Right atrium auricular region (tissue), 2 donors: ENCODE measurements at places on chromosomes 6 and 20.
A peak's percentile ranks its signal among the peaks of the same experiment; 100 is the strongest.

DNA sequence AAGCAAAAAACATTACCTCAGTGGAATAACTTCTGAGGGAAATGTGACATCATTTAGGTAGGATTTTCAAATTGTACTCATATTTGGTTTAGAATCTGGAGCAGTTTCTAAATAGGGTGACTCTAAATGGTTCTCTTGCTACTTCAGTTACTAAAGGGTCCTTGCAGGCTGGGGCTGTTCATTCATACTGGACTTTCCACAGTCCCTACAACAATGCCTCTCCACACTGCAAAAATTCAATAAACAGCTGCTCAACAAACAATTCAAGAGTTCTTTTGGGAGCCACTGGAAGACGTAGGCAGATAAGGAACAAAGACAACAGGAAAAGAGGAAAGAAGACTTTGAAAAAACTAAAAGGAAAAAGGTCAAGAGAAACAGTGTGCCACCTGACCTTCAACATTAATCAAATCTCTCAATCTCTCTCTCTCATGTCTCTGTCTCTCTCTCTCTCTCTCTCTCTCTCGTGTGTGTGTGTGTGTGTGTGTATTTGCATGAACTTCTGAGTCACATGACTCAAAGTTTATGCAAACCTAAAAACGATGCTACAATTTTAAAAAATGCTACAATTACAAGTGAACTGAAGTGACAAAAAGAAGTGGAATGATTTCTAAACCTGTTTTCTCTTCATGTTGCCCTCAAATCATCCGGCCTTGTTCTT lies 14.5 kb downstream of the NOL7 start:
- no peak for DNase-seq

GRCh38 chr6:74749211-74750147 lies 456.4 kb downstream of the COL12A1 start:
- no peak for DNase-seq

- no peak for DNase-seq
Measured at GRCh38 chr6:156582509-156582992, 194.6 kb upstream of the ARID1B start.

GRCh38 chr20:16299897-16300296 lies 273.4 kb downstream of the KIF16B start:
- DNase-seq: no peak

DNA sequence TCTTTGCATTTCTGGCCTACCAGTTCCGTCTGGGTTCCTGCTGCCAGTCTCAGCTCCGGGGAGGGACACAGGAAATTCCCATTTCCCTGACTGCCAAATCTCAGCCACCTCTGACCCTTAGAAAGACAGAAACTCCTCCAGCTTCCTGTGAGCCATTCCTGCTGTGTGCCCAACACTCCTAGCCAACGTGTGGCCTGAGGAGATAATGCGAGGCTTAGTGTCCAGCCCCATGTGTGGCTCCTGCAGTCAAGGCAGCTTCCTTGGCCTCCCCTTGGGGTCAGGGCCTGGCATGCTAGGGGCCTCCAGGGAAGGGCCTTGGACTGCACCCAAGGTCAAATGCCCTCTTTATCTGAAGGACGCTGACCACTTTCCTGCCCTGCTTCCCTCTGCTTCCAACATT lies 45.1 kb downstream of the MAFB start:
- DNase-seq: no peak

DNA sequence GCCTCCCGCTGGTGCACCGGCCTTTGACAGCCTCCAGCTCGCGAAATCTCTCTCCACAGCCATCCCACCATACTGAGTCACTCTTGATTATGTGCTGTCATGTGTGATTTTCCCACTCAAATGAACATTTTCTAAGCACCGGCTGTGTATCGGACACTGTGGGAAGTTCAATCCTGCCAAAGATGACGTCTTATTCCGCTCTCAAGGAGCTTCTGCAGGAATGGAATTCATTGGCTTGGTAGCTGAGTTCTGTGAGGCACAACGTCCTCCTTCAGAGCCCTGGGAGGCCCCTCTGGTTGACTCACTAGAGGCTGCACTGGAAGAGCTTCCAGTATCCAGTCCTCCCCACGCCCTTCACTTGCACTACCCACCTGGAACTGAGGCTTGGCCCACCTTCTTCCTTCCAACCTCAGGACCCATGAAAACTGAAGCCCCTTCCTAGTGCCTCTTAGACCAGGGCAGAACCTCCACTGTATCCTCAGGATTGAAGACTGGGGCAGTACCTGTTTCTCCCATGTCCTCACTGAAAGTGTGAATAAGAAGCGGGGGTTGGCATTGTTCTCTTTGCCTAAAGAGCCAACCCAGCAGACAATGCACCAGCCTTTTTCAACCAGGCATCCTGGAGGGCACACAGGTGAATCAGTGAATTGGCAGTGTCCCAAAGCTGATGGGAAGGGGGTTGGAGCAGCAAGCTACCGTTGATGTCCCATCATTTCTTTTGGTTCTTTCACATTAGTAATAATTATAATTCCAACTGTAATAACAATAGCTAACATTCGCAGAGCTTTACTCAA lies 1.7 kb downstream of the UNC5CL start:
- DNase-seq: no peak

GRCh38 chr20:48066246-48066645 lies 281.0 kb upstream of the SULF2 start:
- DNase-seq: no peak

GRCh38 chr6:38187811-38188590 lies 368.5 kb downstream of the ZFAND3 start:
- no peak for DNase-seq

- no peak for DNase-seq
Measured at GRCh38 chr6:37314487-37315156, 39.2 kb upstream of the RNF8 start.

- DNase-seq: peak; percentile 61
Measured at GRCh38 chr6:46948699-46949098, 27.0 kb upstream of the ADGRF5 start.

GRCh38 chr6:169627736-169628607 lies 73.9 kb downstream of the WDR27 start:
- no peak for DNase-seq

- DNase-seq: no peak
Measured at GRCh38 chr6:89536231-89536630, 102.3 kb downstream of the LYRM2 start.

GRCh38 chr6:108350528-108350927 lies 55.7 kb downstream of the AFG1L start:
- DNase-seq: no peak

- no peak for DNase-seq
Measured at GRCh38 chr6:126182650-126183311, 157.1 kb upstream of the CENPW start.

- no peak for DNase-seq
Measured at GRCh38 chr20:62741191-62741691, 32.6 kb downstream of the NTSR1 start.

- DNase-seq: no peak
Measured at GRCh38 chr6:170277893-170278742, 12.8 kb downstream of the DLL1 start.

GRCh38 chr6:29655658-29656057 lies 1.2 kb upstream of the MOG start:
- no peak for DNase-seq

- peak; percentile 26 for DNase-seq
Measured at GRCh38 chr6:15528870-15529269, 134.0 kb downstream of the DTNBP1 start.

GRCh38 chr20:48995589-48995988 lies 50.5 kb upstream of the CSE1L start:
- no peak for DNase-seq

- no peak for DNase-seq
Measured at GRCh38 chr6:102223942-102224341, 830.4 kb downstream of the GRIK2 start.

- DNase-seq: no peak
Measured at GRCh38 chr6:81565071-81565470, 187.4 kb downstream of the TENT5A start.

DNA sequence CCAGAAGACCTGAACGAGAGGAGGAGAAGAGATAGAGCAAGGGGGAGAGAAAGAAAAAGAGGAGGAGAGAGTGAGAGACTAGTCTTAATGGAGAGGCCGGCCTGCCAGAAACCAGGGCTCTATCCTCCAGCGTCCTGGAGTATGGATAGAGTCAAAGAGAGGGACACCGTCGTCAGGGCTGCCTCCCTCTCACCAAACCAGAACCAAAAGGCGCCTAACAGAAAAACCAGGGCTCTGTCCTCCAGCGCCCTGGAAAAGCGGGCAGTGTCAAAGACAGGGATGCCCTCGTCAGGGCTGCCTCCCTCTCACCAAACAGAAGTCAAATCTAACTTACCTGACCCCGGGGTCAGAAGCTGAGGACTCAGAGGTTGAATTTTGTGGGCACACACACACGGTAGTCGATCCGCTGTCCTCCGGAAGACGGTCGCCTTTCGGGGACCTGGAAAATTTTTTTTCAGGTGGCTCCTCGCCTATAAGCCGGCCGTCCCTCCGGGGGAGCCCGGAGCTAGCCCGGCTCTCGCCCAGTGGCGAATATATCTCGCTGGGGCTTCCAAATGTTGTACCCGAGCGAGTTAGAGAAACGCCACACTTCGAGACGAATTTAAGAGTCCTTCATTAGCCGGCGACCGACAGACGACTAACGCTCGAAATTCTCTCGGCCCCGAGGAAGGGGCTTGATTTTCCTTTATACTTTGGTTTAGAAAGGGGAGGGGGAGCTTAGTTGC lies 148.2 kb downstream of the TRIM27 start:
- no peak for DNase-seq

- DNase-seq: no peak
Measured at GRCh38 chr6:77686931-77687330, 34.1 kb downstream of the MEI4 start.

DNA sequence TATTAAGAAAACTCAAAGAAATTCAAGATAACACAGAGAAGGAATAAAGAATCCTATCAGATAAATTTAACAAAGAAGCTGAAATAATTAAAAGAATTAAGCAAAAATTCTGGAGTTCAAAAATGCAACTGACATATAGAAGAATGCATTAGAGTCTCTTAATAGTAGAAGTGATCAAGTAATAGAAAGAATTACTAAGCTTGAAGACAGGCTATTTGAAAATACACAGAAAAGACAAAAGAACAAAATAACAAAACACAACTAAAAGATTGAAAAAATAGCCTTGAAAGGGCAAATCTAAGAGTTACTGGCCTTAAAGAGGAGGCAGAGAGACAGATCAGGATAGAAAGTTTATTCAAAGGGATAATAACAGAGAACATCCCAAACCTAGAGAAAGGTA lies 12.1 kb downstream of the SNX14 start:
- DNase-seq: no peak

DNA sequence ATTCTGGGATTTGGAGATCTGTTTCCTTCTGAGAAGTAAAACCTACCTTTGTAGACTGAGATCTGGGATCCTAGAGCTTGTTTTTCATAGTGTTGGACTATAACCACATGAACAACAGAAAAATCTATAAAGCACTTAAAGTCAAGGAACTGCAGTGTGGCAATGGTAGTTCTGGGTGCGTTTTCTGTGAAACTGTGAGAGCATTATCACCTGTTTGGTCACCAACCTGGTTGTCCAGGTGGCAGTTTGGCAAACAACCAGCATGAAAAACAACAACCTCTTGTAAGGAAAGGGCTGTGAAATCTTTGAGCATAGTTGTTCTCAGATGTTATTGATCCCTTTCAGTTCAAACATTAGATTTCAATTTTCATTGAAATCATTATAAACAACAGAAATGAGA lies 215.8 kb upstream of the CITED2 start:
- no peak for DNase-seq

- DNase-seq: no peak
Measured at GRCh38 chr6:151288712-151289398, 49.1 kb downstream of the AKAP12 start.

- DNase-seq: no peak
Measured at GRCh38 chr6:10363911-10364310, 51.0 kb downstream of the TFAP2A start.

DNA sequence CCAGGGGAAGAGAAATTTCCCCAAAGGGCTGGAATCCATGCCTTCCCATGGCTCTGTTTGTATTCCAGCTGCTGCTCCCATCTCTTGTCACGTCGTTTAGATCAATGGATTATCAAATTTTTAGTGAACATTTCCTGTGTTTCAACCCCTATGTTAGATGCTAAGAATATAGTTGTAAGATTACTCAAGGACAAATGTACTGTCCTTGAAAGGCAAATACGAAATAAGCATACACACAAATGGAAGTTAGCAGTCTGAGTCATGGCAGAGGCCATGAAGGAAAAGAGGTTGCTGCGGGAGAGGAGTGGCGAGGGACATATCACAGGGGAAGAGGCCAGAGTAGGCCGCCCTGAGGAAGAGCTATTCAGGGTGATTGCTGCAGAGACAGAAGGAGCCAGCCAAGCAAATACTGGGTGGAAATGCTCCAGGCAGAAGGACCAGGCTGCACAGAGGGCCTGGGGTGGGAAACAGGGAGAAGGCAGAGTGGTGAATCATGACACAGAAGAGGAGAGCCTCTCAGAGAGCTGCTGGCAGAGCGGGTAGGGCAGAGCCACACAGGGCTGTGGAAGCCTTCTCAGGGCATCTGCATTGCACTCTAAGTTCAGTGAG lies 219.2 kb upstream of the LRFN2 start:
- DNase-seq: no peak

DNA sequence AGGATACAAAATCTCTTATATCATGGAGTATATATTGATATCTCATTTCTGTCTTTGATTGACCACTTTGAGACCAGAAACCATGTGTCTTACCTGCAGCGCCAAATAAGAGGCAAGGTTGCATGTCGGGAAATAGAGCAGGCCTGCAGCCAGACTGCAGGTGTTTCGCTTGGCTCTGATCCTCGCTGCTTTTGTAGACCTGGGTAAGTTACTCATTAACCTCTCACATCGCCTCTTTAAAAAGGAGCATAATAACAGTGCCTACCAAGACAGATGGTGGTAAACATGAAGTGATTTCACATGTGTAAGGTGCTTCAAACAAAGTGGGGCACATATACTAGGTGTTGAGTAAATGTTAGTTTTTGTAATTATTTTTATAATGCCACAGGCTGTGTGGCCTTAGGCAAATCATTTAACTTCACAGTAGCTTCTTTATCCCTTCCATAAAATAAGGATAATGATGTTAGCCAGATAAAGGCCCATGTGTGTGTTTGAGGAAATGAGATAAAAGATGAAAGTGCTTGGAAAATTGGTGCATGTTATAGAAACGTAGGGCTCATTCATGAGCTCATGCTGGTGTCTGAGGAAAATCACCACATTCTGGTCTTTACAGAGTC lies 248.8 kb upstream of the MAP3K7 start:
- DNase-seq: no peak

- no peak for DNase-seq
Measured at GRCh38 chr6:112717401-112717800, 370.3 kb downstream of the RFPL4B start.

DNA sequence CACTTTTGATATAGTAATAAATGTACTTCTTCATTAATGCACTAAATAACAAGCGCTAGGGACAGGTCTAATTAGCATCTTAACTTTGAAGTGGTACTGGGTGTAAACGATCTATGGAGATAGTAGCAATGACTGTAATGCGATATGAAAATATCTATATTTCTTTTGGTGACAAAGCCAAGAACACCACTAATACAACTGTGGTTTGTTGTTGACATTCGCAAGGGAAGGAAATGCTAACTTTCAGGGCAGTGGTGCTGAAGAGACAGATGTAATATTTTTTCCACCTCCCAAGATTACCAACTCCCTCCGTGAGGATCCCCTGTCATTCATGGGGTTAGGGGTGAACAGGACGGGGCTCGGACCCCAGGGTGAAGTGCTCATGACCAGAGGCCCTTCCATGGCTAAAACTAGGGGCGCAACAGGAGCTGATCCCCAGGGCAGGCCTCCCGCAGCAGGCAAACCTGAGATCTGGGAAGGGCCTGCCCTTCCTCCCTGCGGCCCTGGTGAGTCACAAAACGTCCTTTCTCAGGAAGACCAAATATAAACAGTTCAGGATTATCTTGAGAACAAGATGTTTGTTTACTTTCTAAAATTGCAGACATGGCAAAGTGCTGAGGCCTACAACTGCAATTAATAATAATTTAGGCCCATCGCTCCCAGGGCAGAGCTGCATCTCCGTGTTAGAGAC lies 65.0 kb upstream of the TOX2 start:
- DNase-seq: peak; percentile 16
